Mesendoderm (in vitro differentiated cells): ENCODE measurements at places on chromosomes 13 and 19.

DNA sequence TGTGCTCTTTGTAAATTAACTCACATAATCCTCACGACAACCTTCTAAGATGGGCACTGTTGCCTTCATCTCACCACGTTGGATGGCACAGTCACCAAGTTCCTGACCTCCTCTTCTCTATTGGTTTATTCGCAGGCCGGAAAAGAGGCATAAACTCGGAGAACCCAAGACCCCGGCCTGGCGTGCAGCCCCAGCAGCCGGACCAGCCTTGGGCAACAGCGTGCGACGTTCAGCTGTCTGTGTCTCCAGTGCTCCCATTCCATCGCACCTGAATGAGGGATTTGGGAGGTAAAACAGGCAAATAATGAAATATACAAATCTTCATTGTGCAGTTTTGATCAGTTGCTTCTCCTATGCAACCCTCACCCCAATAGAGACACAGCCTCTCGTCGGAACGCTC is 34.5 kb upstream of the GAS6 start:
- DNase-seq: no peak

- DNase-seq: no peak
Measured at GRCh38 chr13:73891805-73892204, 242.4 kb downstream of the KLF12 start.

- DNase-seq: no peak
Measured at GRCh38 chr19:22286151-22286810, at the start of gene ZNF729. ZNF729 (plus strand) TSS chr19:22286441; CDS start chr19:22286526, 85 bp downstream.

GRCh38 chr13:23618341-23618740 is 48.1 kb downstream of the TNFRSF19 start:
- DNase-seq: peak; percentile 92

DNA sequence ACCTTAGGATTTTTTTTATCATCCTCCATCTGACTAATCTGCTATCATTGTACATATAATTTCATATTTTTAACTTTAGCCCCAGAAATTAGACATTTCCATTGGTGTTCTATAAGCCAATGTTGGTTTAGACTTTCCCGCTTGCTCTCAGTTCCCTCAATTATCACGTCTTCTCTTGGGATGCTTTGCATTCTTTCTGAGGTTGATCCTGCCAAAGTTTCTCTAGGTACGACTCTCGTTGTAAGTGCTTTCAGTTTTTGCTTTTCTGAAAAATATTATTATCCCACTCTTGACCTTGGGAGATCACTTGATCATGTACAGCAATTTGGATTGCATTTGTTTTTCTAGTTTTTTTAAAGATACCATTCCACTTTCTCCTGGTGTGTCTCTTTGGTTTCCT is 270.2 kb downstream of the IRS2 start:
- peak; percentile 10 for DNase-seq

DNA sequence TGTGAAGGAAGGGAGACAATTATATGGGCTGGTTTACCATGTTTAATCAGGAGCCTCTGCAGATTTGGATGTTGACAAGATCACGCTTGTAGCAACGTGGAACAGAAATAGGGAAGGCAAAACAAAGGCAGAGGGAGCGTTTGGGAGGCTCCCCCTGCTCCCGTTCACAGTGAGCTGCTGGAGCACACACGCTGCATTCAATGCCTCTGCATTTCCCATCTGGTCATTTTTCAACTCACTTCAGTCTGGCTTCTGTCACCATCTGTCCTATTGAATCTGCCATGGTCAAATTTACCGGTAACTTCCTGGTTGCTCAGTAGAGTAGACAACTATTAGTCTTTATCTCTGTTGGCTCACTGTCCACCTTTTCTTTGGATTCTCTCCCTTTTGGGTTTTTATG is 91.0 kb downstream of the NHLRC3 start:
- DNase-seq: no peak

- DNase-seq: no peak
Measured at GRCh38 chr13:80563439-80563838, 222.5 kb upstream of the SPRY2 start.

- DNase-seq: no peak
Measured at GRCh38 chr13:75305059-75305458, 176.9 kb downstream of the TBC1D4 start.

DNA sequence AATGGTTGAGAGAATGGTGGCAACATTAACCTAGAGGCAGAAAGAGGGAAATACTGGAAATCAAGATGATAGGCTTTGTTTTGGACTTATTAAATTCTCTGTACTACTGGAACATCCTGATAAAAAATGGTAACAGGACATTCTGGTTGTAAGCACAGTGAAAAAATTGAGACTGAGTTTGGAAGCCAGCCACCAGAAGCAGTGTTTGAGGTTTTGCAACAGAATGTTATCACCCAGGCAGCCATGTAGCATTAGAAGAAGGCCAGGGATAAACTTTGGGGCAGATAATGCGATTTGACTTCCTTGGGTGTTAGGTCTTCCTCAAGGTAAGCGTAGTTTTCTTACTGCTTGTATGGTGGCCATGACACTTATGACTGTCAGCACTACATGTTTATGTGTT is 307.4 kb downstream of the ATP8A2 start:
- DNase-seq: no peak

GRCh38 chr13:20824762-20825476 is 51.2 kb upstream of the EEF1AKMT1 start:
- DNase-seq: no peak

- DNase-seq: no peak
Measured at GRCh38 chr19:5829567-5830310, 9.8 kb downstream of the FUT6 start.

GRCh38 chr13:68540244-68540643 is 1310.1 kb upstream of the PCDH9 start:
- no peak for DNase-seq

DNA sequence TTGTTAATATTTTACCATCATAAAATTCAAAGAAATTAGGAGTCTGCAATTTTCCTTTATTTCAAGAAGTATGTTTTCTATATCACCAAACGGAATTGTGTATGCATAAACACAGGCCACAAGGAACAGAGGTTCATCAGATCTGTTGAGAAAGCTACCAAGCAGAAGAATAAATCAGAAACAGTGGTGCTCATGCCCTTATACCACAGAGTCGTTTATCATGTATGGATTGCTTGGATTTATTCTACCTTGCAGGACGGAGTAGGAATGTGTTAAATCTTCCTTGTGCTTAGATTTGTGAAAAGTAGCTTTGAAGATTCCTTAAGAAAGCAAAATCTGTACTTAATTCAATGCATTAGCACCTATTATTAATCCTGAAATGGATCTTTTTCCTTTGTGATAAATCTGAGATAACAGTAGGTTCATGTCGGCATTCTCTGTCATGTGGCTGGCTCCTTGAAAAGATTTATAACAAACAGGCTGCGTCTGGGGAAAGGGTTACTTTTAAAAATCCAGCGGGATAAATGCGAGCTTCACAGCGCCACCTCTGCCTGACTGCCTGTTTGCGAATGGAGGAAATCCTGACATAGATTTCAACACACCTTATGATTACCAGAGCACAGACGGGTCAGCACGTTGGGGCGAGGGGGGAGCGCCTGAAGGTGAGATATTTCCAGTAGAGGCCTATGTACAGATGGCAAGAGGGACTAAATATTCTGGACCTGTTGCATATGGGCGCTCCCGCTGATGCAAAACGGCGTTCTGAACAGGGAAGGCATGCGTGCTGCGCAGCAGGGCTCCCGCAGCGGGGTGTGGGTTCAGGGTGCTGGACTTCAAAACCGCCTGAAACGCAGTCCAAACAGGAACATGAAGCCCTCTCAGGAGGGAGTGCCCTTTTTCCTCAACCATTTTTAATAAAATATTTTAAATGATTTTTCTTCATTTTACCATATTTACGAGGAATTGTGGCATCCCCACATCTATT is 445.5 kb upstream of the SGCG start:
- DNase-seq: peak; percentile 26

- DNase-seq: peak; percentile 43
Measured at GRCh38 chr19:54418030-54418929, 3.0 kb downstream of the TTYH1 start.
